ENCODE measurements at places on chromosomes 3 and 15. TPM values are rescaled to one million over a fixed set of nuclear protein-coding genes. Genes with fewer than 3 reads are reported as not detected.
A peak's percentile ranks its signal among the peaks of the same experiment; 100 is the strongest.

- H3K27me3 ChIP-seq: no peaks in the 10 kb centered on the region
- peaks cover 6% of the 10 kb centered on the region for H3K36me3 ChIP-seq
- no peak overlapping the region for H3K27ac ChIP-seq
- H3K4me1 ChIP-seq: peaks cover 8% of the 10 kb centered on the region
- DNase-seq: no peak
- H3K4me3 ChIP-seq: no peak overlapping the region
These were observed 14.0 kb upstream of the ZCWPW2 start for GRCh38 chr3:28334552-28334951.

DNA sequence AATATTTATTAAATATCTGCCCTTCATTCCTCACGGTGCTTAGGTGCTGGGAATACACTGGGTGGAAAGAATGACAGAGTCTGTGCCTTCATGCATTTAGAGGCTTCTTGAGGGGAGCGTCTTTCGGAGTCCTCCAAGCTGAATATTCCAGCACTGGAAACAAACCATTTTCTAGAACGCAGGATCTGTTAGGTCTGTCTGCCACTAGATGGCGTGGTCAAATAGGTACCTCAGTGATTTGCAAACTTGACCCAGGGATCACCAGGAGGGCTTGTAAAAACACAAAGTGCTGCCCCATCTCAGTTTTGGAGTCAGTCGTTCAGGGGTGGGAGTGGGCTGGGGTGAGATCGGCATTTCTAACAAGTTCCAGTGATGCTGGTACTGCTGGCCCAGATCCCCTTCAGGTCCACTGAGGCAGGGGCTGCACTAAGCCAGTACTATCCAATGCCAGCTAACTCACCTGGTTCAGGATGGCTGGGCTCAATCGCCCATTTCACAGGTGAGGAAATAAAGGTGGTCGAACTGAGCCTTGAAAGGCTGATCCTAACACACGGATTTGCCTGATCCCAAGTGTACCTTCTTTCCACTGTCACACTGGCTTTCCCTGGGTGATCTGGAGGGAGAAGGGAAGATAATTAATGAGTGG, 14.8 kb downstream of the ARNT2 start:
- H3K4me3 ChIP-seq: no peak overlapping the region
- peak; percentile 21 for DNase-seq
- no peaks in the 10 kb centered on the region for H3K36me3 ChIP-seq

- no peaks in the 10 kb centered on the region for H3K4me1 ChIP-seq
- H3K4me3 ChIP-seq: no peak overlapping the region
- DNase-seq: no peak
- H3K27me3 ChIP-seq: peaks cover 2% of the 10 kb centered on the region
These were observed 21.8 kb downstream of the WDR53 start for GRCh38 chr3:196546537-196546936.

DNA sequence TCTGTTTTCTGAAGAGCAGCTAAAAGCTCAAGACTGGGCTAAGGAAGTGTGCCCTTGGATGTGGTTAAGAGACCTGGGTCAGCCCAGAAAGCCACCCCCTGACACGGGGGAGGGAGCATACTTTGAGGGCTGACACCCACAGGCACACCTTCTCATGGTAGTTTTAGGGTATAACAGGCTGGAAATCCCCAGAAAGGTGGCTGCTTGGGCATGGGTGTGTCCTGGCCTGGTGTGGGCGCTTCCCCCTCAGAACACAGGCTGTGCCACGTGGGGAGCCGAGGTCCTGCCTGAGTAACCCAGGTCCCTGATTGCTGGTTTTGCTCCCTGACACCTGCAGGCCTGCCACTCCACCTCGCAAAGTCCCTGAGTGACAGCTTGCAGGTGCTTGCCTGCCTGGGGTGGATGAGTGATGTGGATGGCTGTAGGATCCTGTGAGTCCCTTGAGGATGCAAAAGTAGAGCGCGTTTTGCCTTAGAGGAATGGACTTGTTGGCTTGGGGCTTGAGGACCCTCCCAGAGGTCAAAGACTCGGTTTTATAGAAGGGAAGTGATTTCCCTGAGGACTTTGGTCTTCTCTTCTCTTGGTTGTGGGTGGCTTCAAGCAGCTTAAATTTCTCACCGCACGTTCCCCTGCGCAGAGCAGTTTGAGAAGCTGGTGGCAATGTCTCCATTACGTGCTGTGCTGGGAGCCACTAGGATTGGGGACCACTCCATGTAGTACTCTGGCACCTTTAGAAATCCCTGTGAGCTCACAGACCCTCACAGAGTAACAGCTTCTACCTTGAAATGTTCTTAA, 94.4 kb downstream of the DNASE1L3 start:
- peak; percentile 51 for DNase-seq
- H3K4me1 ChIP-seq: peaks cover 26% of the 10 kb centered on the region
- H3K4me3 ChIP-seq: no peak overlapping the region
- H3K36me3 ChIP-seq: peaks cover 31% of the 10 kb centered on the region
- peak overlapping the region; percentile 27 for H3K27ac ChIP-seq

DNA sequence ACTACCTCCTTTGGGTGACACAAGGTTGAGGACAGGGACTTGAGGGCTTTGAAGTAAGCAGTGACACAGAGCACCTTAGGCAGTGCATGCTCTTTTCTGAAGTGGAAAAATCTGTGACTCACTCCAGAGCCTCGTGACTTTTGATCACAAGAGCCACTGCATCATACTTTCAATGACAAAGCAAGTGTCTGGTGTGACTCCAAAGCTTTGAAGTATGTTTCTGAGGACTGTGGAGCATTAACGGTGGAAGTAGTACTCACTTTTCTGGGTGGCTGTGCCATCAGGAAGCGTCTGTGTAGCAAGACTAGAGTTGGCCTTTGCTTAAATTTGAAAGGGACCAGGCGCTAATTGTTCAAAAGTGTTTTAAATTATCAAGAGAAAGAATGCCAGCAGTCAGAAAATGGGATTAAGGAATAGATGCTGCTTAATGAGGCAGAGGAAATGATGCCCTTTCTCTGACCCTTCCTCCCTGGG, 210.7 kb upstream of the TRIM42 start:
- no peaks in the 10 kb centered on the region for H3K36me3 ChIP-seq
- H3K27ac ChIP-seq: no peak overlapping the region
- DNase-seq: peak; percentile 46
- H3K4me3 ChIP-seq: no peak overlapping the region

GRCh38 chr3:188602111-188602510, 448.2 kb downstream of the LPP start:
- H3K4me3 ChIP-seq: no peak overlapping the region
- DNase-seq: no peak
- no peak overlapping the region for H3K27ac ChIP-seq
- H3K4me1 ChIP-seq: peaks cover 7% of the 10 kb centered on the region
- no peaks in the 10 kb centered on the region for H3K36me3 ChIP-seq

GRCh38 chr15:37574985-37575384, 359.5 kb upstream of the TMCO5A start:
- DNase-seq: no peak
- no peaks in the 10 kb centered on the region for H3K27me3 ChIP-seq
- no peak overlapping the region for H3K4me3 ChIP-seq
- H3K27ac ChIP-seq: no peak overlapping the region
- H3K4me1 ChIP-seq: no peaks in the 10 kb centered on the region

- H3K4me1 ChIP-seq: peaks cover 7% of the 10 kb centered on the region
- no peak for DNase-seq
- no peak overlapping the region for H3K27ac ChIP-seq
- no peak overlapping the region for H3K4me3 ChIP-seq
- H3K36me3 ChIP-seq: no peaks in the 10 kb centered on the region
These were observed 28.6 kb downstream of the DAPK2 start for GRCh38 chr15:64017591-64018163.

- H3K27me3 ChIP-seq: no peaks in the 10 kb centered on the region
- peaks cover 22% of the 10 kb centered on the region for H3K36me3 ChIP-seq
- DNase-seq: no peak
- no peak overlapping the region for H3K27ac ChIP-seq
- H3K4me3 ChIP-seq: no peak overlapping the region
These were observed 10.6 kb downstream of the RPL32 start for GRCh38 chr3:12830785-12831156.

DNA sequence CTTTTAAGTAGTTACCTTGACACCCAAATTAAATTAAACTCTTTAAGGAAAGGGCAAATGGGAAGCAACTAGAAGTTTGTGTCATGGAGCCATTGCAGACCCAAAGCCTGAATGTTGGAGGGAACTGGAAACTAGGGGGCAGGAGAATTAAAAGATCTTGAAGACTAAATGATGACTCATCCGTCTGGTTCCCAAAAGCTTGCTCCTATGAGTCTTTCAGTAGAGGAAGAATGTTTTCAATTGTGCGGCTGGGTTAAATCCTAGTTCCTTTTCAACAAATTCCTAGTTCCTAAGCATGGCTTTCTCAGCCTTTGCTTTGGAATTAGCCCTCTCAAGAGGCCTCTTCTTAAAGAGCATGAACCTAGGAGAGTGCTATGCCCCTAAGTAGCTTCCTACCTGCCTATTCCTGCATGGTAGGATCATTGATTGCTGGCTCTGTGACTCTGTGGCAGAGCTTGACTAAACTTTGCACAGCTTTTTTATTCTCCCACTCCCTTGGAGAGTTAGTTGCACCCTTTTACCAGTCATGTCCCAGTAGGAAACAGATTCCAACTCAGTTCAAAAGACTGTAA, 17.7 kb downstream of the CLEC3B start:
- no peak overlapping the region for H3K27ac ChIP-seq
- peaks cover 6% of the 10 kb centered on the region for H3K27me3 ChIP-seq
- no peak overlapping the region for H3K4me3 ChIP-seq

DNA sequence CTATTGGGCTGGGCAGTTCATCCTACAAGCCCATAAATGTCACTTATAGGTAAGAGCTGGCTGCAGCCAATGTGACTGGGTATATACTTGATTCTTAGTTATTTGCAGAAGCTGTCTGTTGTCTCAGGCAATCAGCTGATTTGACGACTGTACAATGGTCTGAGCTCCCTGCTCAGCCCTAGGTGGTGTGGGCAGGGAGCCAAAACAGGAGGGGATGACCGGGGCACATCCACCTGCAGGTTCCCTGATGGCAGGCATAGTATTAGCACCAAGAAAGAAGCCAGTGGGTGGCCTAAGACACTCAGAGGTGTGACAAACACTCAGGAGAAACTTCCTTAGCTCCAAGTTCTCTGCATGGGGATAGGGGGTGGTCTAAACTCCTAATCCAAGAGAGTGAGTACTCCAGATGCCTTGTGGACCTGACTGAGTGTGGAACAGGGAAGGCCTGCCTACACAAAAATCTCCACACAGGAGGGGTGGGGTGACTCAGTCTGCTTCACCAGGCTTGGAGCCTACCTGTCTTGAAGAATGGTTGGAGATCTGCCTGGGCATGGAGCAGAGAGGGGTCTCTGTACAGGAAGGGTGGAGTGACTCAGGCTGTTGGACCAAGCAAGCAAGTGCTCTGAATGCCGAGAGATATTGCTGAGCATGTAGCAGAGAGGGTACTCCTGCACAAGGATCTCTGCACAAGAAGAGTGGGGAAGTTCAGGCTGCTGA, 690.4 kb upstream of the NAALADL2 start:
- no peak overlapping the region for H3K27ac ChIP-seq
- H3K36me3 ChIP-seq: no peaks in the 10 kb centered on the region
- no peak for DNase-seq
- H3K27me3 ChIP-seq: no peaks in the 10 kb centered on the region
- no peak overlapping the region for H3K4me3 ChIP-seq

GRCh38 chr15:25862472-25863110, 536 bp downstream of the ATP10A start:
- peak; percentile 58 for DNase-seq
- H3K36me3 ChIP-seq: peaks cover 27% of the 10 kb centered on the region
- H3K4me1 ChIP-seq: peaks cover 34% of the 10 kb centered on the region
- H3K27ac ChIP-seq: peak overlapping the region; percentile 97
- H3K27me3 ChIP-seq: no peaks in the 10 kb centered on the region

GRCh38 chr3:99683465-99683864, 45.1 kb downstream of the COL8A1 start:
- H3K36me3 ChIP-seq: no peaks in the 10 kb centered on the region
- peaks cover 9% of the 10 kb centered on the region for H3K27me3 ChIP-seq
- DNase-seq: no peak
- H3K4me3 ChIP-seq: no peak overlapping the region

DNA sequence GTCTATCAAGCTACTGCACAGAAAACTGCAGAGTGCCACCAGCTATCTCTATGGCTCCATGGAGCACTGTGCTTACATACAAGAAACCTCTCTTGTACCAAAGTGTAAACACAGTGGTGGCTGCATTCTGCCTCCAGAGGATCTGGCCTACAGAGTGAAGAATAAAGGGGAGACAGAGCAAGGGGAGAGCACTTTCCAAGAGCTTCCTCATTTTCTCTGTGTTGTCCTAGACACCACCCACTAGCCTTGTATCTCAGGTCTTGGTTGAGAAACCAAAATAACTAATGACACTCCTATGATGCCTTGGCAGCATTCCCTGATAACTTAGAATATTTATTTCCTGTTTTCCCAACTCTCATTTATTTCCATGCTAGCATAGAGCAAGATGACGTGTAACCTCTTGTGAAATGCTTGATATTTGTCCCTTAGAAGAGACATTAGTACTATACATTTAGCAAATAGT, 56.9 kb upstream of the PHLDB2 start:
- DNase-seq: no peak
- no peak overlapping the region for H3K4me3 ChIP-seq
- no peaks in the 10 kb centered on the region for H3K27me3 ChIP-seq
- H3K36me3 ChIP-seq: no peaks in the 10 kb centered on the region
- H3K27ac ChIP-seq: no peak overlapping the region

The EDC3 gene
- total RNA-seq: 33.8 TPM

The TUSC7 gene
- total RNA-seq: not detected

Data from activated naive CD4-positive, alpha-beta T cell treated with anti-CD3 and anti-CD28 coated beads for 36 hours (primary cell).